CD4-positive, alpha-beta T cell treated with Interleukin-21 for 1 hour (primary cell): ENCODE measurements at places on chromosomes 5 and 9.

DNA sequence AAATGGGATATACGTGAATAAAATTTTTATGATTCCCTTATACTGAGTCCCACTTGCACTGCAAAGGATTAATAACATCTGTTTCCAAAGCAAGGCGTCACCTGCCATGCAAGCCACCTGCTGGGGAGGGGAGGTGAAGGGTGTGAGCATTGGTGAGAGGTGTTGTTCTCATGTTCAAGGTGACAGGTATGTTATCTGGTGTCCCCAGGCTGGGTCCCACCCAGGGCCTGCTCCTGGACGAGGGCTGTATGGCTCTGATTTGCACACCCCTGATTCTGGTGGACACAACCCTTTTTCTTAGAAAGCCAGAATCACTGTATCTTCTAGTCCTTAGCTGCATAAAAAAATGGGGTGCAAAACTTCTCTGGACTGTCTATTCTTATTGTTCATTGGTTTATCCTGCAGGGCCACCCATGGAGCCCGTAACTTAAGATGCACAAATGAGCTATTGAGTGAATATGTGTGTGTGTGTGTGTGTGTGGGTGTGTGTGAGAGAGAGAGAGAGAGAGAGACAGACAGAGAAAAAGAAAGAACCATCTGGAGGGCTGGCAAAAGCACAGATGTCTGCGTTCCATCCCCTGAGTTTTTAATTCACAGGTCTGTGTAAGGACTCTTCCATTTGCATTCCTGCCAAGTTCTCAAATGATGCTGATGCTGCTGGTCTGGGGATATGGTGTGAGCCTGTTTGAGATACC is 53.7 kb downstream of the SYK start:
- no peak for DNase-seq

DNA sequence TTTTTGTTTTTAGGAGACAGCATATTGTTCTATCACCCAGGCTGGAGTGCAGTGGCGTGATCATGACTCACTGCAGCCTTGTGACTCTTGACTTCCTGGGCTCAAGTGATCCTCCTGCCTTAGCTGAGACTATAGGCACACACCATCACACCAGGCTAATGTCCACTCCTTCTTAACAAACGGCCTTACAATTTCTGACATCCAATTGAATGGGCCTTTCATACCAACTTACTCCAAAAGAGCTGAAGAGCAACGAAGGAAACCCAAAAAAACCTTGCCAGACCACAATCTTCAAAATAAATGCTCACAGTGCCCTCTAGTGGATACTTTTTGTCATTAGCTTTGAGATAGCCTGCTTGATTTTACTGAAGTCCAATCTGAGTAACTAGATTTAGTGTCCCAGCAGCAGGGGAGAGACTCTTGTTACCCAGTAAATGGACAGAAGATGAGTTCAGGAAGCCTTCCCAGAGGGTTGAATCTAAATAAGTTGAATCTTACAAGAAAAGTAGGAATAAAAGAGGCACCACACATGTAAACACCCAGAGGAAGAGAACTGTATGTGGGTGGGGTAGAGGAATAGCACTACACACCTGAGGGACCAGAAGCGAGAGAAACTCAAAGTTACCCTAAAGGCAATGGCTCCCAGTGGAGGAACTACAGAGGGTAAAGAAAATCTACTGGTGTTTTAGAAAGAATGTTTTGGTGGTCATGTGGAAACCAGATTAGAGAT is 9.3 kb downstream of the ZNF622 start:
- DNase-seq, result peak; percentile 78

GRCh38 chr9:6584881-6585597 is 60.5 kb downstream of the GLDC start:
- DNase-seq, result peak; percentile 30

DNA sequence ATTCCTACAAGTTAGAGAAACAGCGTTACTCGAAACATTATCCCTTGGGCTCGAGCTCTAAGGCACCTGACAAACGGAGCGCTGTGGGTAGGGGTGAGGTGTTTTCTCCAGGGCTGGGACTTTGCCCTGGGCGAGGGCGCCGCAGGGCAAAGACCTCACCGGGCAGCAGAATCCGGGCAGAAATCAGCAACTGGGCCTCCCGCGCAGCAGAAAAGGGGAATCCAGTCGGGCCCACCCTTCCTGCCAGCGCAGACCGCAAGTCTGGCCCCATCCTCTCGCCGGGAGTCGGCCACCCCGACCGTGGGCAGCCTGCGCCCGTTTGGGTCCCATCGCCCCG is 430 bp upstream of the MSH3 start:
- no peak for DNase-seq

- DNase-seq, result no peak
These were observed 265.1 kb upstream of the MAP3K1 start for GRCh38 chr5:56550227-56550626.

- DNase-seq, result no peak
These were observed 94.5 kb downstream of the EDIL3 start for GRCh38 chr5:84290161-84290560.
